ENCODE measurements at places on chromosomes 12 and 14.

DNA sequence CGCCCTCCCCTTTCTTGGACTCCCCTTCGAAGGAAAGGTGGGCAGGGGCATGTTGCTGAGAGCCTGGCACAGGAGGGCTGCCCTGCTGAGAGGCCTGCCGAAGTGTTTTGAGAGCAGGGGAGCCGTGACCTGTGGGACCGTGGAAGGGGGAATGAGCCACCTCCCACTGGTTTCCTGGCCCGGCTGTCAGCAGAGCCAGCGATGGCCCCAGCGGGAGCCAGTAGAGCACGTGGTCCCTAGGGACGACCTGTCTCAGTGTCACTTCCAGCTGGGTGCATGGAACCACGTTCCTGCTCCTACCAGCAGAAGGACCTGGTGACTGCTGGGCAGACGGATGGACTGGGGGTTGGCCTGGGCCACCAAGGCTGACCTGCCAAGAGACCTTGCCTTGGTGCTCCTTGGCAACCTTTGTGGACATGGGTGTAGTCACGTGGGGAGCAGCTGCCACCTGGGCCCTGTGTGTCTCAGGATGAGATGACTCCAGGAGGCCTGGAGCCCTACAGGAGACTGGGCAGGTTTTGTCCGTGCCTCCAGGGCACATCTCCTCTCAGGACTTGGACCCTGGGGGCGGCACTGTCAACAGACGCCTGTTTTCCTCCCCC lies 34.6 kb downstream of the BEGAIN start:
- DNase-seq, result no peak

DNA sequence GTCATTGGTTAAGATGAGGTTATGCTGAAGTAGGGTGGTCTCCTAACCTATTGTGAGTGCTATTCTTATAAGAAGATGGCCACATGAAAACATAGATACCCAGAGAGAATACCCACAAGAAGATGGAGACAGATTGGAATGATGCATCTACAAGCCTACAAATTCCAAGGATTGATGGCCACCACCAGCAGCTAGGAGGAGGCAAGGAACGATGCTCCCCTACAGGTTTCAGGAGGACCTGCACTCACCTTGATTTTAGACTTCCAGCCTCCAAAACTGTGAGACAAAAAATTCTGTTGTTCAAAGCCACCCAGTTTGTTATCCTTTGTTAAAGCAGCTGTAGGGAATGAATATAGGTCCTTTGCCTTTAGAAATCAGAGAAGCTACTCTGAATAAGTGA lies 227.4 kb downstream of the NEDD1 start:
- DNase-seq, result no peak

DNA sequence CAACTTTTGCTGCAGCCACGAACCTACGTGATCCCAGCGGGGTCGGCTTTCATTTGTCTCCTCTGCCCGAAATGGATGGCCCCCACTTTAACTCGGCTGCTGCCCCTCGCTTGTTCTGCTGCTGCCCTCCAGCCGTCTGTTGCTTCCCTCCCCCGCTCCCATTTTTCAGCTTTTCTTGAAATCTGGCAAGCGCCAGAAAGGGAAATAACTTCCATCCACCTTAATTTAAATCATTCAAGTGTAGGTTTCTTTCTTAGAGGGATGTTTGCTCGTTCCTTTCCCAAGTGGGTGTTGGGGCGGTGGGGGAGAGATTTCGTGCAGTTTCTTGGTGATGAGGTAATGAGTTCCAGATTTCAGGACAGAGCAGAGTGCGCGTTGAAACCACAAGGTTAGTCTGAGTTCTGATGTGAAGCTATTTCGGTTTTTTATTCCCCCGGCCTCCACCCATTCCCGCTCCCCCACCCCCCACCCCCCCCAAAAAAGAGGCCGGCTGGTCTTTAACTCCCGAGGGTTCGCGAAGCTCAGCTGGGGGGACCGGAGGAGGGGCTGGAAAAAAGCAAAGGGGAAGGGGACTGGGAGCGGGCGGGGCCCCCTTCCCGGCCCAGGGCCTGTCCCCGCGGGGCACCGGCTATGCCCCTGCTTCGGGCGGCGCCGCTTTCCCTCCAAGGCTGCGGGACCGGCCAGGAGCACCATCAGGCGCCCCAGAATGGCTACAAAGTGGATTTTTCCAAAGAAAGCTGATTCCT lies 2.2 kb upstream of the ZFP36L1 start:
- peak; percentile 79 for DNase-seq

DNA sequence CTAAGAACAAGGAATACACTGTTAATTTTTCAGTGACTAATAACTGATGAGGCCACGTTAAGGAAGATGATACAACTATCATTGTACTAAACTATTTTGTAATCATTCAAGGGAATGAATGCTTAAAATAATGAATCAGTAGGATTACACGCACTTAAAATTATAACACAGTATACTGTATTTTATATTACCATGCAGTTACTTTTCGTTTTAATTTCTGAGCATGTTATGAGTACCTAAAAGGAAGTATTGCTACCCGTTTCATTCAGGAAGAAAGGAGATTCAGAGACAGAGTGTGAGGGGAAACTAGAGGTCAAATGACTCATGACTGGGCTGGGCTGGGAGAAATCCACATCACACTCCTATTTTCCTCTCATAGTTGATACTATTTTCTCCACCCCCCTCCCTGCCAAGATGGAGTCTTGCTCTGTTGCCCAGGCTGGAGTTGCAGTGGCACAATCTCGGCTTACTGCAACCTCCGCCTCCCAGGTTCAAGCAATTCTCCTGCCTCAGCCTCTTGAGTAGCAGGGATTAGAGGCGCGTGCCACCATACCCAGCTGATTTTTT lies 202.0 kb downstream of the PPM1H start:
- no peak for DNase-seq

- DNase-seq, result no peak
Measured at GRCh38 chr14:30980980-30981379, 44.5 kb upstream of the AP4S1 start.

GRCh38 chr14:41558490-41558889 lies 48.2 kb upstream of the LRFN5 start:
- DNase-seq, result no peak

DNA sequence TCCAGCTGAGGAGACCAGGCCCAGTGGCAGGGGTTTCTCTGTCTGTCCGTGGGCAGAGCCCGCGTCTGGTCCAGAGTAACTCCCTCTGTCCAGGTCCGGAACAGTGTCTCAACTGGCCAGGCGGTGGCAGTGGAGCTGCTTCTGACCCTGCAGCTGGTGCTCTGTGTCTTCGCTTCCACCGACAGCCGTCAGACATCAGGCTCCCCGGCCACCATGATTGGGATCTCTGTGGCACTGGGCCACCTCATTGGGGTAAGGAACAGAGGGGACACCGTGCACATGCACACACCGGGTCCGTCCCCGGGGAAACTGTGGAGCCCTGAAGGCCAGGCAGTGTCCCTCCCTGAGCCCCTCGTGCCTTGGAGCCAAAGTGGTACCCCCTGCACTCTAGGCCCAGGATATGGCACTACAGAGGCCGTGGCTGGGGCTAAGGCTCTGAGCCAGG lies 1.5 kb downstream of the AQP6 start:
- DNase-seq, result peak; percentile 83

- DNase-seq, result no peak
Measured at GRCh38 chr12:43912859-43913258, 77.0 kb downstream of the TMEM117 start.

DNA sequence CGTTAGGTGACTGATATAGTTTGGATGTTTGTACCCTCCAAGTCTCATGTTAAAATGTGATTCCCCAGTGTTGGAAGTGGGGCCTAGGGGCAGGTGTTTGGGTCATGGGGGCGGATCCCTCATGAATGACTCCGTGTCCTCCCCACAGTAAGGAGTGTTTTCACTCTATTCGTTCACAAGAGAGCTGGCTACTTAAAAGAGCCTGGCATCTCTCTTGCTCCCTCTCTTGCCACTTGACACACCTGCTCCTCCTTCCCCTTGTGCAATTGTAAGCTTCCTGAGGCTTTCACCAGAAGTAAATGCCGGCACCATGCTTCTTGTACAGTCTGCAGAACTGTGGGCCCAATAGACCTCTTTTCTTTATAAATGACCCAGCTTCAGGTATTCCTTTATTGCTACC lies 2.6 kb downstream of the IFI27L2 start:
- no peak for DNase-seq

GRCh38 chr12:67650388-67651131 lies 2.0 kb downstream of the DYRK2 start:
- no peak for DNase-seq

DNA sequence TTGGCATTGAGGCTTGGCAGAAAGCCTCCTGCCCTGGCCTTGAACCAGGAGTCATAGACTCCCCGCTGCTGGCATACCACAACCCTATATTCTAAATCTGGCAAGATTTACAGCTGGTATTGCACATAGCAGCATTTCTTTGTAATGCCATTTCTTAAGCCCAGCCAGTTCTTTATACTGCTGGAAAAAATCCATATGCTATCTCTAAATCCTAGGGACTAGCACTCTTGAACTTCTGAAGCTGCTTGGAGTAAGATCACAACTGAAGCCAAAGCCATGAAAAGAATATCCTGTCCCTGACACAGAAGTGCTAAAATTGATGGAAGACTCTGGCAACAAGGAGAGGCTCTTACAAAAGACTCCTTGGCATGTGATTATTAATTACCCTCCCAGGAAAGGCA lies 89.3 kb downstream of the KCNC2 start:
- peak; percentile 29 for DNase-seq

DNA sequence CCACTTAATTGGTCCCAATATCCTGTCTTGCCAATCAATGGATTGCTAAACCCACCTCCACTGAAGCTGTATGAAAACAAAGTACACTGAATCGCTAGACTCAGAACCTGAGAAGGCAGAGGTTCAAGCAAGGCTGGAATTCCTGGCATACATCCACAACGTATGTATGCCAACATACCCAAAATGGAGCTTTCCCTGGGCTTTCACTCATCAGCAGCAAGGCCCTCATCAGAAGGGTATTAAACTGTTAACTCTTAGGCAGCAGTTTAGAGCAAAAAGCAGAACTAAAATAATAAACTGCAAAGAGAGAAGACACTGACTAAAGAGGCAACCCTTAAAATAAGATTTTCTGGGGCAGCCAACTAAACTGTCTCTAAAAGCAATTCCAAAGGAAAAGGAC lies 13.6 kb downstream of the MED13L start:
- no peak for DNase-seq

DNA sequence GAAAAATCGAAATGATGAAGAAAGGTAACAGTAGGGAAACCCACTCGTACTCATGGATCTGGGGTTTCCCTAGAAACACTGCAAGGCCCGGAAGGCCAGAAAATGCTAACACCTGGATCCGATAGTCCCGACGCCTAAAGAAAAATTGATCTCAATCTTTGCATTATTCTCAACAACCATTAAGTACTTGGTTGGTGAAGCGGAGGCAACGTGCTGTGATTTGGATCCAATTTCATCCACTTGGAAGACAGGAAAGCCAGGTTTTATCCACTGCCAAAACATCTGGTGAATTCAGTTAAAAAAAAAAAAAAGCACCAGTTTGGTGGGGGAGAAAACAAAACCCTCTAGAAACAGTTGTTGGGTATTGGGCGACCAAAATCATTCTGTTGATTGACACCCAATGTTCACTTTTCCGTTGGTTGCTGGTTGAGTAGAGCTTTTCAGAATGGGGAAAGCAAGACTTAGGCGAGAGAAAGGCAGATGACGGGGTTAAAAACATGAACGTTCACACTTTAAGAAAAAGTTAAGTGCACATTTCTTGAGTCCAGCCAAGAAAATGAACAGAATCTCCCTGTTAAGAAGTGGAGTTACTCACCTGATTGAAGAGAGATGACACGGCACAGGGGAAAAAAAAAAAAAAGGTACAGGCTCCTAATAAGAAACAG lies 41.9 kb upstream of the MED13L start:
- DNase-seq, result peak; percentile 51

GRCh38 chr12:121142171-121142950 lies 9.7 kb downstream of the P2RX7 start:
- no peak for DNase-seq

- DNase-seq, result no peak
Measured at GRCh38 chr12:39892146-39892545, 213.7 kb downstream of the SLC2A13 start.

DNA sequence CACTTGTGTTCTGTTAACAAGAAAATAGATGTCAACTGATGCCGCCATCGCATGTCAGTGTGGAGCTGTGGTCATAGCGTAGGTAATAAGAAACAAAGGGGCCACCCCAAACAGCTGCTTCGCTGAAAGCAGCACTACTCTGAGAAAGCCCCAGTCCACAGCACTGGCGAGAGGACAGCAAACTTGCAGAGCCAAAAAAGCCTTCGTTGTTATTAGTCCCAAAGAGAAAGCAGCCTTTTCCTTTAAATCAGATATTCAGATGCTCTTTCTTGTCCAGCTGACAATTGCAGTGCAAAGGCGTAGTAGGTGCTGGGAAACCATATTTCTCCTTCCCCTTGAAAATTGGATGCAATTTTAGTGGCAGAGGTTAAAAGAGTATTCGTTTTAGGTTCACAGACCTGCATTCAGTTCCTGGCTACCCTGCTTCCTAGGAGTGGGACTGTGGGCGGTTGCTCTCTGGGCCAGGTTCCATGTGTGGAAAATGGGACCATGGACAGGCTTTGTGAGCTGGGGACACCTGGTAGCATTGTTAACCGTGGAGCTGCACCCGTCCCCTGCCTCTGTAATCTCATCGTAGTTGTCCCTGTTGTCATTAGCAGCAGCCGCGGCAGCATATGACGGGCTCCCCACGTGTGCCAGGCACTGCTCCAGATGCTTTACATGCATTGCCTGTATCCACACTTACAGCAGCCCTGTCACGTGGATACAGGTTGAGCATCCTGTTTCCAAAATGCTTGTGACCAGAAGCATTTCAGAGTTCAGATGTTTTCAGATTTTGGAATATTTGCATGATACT lies 54.2 kb downstream of the ELK3 start:
- no peak for DNase-seq

GRCh38 chr12:113134071-113134470 lies 1.5 kb downstream of the RASAL1 start:
- no peak for DNase-seq

GRCh38 chr14:71202881-71203280 lies 295.6 kb downstream of the PCNX1 start:
- no peak for DNase-seq

- DNase-seq, result no peak
Measured at GRCh38 chr12:67689385-67689784, 40.8 kb downstream of the DYRK2 start.

GRCh38 chr12:117284140-117284539 lies 77.3 kb downstream of the NOS1 start:
- DNase-seq, result no peak

- DNase-seq, result no peak
Measured at GRCh38 chr12:60704171-60704914, 1108.5 kb downstream of the SLC16A7 start.

GRCh38 chr14:102827716-102828115 lies 50.5 kb downstream of the TRAF3 start:
- DNase-seq, result no peak

DNA sequence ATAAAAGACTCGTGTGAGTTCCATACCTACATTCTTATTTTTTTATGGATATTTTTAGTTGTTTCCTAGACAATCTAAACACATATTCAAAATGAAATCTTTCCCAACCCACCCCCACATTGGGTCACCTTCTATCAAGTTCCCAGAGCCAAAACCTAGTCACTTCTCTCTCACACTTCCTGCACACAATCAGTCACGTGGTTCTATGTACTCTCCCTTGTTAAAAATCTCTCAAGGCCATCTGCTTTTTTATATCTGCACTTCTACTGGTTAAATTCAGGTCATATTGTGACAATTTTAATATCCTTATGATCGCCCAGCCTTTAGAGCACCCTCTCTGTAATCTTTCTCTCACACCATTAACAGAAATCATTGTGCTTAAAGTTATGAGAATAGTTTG lies 175.0 kb upstream of the SYT10 start:
- no peak for DNase-seq

Data from spinal cord (tissue), 10 donors.